ENCODE measurements at places on chromosomes 3 and 15.

DNA sequence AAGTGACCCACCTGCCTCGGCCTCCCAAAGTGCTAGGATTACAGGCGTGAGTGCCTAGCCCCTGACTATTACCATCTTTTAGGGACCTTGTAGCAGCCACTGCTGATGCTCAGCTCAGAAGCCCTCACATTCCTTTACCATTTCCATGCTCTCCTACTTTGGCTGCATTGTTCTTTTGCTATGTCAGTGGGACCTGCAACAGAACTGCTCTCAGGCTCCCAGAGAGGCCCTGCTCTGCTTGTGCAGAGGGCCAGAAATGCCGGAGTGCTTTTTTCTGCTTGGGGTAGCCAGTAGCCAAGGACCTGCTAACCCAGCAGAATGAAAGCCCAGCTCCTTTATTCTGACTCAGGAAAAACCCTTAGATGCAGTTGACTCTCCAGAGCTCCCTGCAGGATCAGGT is 18.3 kb upstream of the PROK2 start:
- no peak for DNase-seq

- DNase-seq = no peak
Observed at GRCh38 chr3:169923189-169923588, 11.8 kb downstream of the SAMD7 start.

DNA sequence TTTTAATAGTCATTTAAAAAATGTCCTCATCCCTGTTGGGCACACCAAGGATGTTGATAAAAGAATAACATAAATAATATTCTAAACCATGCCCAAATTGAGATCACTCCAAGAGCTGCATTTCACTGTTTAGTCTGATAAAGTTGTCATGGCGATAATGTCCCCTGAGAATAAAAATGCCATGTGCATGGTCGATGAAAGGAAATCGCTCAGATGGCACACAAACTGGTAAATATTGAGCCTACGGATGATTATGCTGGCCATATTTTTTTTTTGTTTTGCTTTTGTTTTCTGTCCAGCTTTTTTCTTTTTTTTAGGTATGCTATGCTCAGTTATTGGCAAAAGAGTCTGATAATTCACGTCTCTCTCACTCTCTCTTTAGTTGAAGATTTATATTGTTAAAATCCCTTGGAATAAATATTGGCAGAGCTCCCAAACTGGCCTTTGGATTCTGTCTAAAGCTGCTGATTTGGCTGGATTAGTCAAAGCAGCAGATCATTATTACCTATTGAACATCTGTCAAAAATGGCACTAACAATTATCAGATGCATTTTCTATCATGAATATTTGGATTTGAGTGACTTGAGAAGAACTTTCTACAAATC is 643.8 kb downstream of the SQOR start:
- no peak for DNase-seq

DNA sequence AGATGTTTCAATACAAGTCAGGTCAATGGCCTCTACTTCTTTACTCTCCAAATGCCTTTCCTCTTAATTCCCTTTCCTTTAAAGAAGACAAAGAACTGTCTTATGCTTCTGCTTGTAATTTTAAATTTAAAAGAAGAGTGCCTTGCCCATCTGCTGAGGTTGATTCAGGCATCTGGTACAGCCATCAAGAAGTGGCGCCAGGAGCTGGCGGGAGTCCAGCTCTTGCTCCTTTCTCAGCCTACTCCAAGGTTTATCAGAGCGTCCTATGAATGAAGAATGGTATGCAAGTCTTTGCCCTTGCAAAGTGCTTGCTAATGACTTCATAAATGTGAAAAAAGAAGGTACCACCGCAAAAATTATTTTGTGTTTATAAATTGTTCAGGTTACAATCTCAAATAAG is 294.6 kb upstream of the TGFBR2 start:
- DNase-seq = no peak

DNA sequence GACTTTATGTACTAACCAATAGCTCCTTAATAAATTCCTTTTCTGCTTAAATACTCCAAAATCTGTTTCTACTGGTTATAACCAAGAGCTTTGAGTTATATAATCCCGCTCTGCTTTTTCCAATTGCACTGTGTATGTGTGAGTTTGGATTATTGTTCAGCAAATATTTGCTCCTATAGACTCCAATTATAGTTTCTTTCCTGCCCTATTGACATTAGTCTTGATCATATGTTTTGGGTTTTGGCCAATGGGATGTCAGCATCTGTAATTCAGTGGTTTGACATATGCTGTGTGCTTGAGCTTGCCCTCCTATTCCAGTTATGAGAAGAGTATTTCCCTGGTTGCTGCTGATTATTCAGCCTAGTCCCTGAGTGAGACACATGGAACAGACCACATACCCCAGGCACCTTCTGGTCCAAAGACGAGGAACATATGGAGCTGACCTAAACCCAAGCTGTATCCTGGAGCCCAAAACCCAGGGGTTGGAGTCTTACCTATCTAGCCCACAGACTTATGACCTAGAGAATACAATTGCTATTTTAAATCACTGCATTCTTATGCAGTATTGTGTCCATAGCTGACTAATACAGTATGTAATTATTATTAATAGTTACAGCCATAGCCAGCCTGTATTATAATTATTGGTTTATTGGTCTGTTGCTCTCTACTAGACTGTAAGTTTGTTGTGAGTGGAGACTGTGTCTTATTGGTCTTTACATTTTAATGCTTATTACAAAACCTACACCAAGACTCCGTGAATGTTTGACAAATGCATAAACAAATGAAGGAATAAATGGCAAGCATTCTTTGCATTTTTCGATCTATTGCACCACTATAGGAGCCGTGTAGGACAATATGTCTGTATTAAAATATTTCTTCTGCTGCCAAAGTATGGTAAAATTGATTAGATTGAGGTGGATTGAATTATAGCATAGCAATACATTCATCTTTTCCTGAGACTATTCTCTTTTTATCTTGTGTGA is 11.7 kb upstream of the ZNF280D start:
- DNase-seq = no peak

All from Panc1 (cell line).